ENCODE measurements at places on chromosomes 16 and 17.

DNA sequence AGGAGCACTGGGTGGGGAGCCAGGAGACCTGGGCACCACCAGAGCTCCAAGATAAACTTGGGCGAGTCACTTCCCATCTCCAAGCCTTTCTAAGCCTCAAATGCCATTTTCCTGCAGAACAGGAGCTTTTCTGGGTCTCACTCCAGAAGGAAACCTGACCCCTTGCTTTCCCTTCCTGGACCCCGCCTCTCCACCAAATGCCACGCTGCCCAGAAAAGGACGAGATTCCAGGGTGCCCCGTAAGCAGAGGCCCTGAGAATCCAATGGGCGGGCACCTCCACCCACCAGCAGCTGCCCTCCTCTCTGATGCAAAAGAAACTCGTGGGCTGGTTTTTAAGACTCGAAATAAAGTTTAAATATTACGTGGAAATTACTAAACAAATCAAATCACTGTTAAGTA, 31.3 kb downstream of the ZNF423 start:
- DNase-seq: no peak

DNA sequence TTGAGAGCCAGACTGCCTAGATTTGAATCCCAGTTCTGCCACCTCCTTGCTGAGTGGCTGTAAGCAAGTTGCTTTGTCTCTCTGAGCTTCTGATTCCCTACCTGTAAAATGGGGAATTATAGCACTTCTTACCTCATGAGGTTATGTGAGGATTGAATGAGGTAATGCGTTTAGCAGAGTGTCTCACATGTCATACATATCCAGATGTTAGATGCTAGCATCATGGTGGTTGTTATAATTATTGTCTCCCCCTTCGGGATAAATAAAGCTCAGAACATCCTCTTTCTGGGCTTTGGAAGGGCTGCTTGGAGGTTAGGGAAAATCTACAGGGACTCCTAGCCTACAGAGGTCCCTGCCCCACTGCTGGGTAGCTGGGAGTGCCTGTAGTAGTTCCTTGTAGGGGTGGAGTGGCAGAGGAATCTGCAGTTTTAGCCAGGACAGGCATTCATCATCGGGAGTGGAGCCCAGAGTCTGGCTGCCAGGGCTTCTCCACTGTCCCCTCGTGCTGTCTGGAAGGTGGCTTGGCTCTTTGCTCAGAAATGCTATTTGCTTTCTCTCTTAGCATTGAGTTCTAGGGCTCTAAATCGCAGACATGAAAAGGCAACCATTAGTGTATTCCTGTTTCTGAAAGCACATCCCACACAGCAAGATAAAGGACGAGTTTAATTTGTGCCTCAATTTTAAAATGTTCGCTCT, 137.9 kb upstream of the CACNG3 start:
- no peak for DNase-seq

- no peak for DNase-seq
Measured at GRCh38 chr16:10878328-10878643, 1.3 kb downstream of the CIITA start.

DNA sequence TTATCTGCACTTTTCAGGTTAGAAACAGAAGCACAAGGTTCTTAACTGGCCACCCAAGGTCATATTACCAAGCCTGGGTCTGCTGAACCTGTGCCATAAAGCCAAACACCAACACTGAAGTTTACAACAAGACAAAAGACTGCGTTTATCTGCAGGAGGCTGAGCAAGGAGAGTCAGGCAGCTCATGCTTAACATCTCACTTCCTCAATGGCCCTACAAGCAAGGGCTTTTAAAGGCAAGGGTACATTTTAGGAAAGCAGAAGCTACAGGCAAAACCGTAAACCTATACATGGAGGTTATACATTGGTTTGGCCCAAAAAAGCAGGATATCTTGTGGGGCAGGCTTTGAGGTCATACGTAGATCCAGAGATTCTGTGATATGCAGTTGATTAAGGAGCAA, 91.2 kb downstream of the GNAO1 start:
- no peak for DNase-seq

- DNase-seq: no peak
Measured at GRCh38 chr17:12983991-12984884, 33.6 kb downstream of the ELAC2 start.

DNA sequence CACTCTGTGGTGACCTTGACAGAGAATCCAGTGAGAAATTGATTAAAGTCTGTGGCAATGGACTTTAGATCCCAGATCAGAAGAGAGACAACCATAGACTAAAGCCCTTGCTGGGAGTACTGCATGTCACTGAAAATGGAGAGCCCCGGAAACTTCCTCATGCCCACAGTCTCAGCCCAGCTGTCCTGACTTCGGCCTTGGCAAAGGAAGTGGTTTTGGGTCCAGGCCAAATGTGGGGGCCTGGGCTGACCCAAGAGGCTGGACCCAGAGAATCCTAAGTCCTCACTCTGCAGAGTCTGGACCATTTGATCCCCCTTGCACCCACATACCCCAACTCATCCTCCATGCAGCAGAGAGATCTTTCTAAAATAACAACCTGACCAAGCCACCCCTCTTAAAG, 4.7 kb upstream of the BEAN1 start:
- DNase-seq: no peak

- DNase-seq: no peak
Measured at GRCh38 chr17:34173241-34173640, 81.8 kb upstream of the CCL2 start.

DNA sequence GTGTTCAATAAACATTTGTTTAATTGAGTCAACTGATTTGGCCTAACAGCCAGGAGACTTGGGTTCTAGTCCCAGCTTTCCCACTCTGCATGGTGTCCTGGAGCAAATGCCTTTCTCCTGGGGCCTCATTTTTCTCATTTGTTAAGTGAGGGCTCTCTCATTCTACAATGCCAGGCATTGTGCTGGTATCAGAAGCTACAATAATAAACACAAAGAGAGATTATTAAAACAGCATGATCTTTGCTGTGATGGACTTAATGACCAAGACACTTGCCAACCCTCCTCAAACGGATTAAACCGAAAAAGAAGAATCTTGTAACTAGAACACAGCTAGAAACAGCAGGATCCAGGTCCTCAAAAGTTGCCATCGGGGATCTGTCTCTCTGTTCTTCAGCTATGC, 4.8 kb upstream of the VAMP2 start:
- DNase-seq: no peak

GRCh38 chr17:9004132-9004960, 17.0 kb upstream of the NTN1 start:
- no peak for DNase-seq

- no peak for DNase-seq
Measured at GRCh38 chr17:79797492-79798298, 818 bp upstream of the CBX8 start.

- no peak for DNase-seq
Measured at GRCh38 chr16:57574646-57575467, 32.4 kb downstream of the ADGRG5 start.

- DNase-seq: no peak
Measured at GRCh38 chr17:81285894-81286293, 9.2 kb downstream of the SLC38A10 start.

DNA sequence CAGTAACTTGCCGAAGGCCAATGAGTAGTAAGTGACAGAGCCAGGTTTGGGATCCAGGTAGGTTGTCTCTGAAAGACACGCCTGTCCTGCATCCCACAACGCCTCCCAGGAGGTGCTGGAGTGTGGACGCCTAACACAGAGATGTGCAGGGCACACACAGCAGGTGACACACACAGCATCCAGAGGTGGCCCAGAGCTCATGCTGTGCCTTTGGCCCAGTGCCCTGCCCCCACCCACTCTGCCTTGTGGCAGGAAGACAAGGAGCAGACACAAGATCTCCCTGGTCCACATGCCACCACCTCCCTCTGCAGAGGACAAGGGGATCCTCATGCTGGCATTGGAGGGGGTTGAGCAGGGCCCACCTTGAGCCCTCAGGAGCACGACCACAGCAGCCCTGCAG, 14.7 kb upstream of the STH start:
- DNase-seq: no peak

DNA sequence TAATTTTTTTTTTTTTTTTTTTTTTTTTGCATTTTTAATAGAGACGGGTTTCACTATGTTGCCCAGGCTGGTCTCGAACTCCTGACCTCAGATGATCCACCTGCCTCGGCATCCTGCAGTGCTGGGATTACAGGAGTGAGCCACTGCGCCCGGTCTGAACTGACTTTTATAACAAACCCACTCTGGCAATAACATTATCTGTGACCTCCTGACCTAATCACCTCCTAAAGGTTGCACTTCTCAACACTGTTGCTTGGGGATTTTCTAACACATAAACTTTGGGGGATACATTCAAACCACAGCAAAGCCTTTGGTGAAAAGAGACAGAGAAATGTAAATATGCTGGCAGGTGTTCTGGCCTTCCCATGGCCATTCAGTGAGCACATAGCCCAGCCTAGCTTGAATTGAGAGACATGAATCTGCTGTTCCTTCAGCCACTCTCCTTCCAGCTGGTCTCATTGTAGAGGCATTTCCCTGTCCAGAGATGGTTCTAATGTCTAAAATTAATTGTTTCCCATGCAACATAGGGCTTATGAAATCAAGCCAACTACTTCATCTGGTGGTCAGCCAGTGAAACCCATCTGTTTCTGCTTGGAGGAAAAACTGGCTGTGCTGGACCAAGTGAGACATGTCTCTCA, 28.3 kb downstream of the LYRM1 start:
- no peak for DNase-seq

DNA sequence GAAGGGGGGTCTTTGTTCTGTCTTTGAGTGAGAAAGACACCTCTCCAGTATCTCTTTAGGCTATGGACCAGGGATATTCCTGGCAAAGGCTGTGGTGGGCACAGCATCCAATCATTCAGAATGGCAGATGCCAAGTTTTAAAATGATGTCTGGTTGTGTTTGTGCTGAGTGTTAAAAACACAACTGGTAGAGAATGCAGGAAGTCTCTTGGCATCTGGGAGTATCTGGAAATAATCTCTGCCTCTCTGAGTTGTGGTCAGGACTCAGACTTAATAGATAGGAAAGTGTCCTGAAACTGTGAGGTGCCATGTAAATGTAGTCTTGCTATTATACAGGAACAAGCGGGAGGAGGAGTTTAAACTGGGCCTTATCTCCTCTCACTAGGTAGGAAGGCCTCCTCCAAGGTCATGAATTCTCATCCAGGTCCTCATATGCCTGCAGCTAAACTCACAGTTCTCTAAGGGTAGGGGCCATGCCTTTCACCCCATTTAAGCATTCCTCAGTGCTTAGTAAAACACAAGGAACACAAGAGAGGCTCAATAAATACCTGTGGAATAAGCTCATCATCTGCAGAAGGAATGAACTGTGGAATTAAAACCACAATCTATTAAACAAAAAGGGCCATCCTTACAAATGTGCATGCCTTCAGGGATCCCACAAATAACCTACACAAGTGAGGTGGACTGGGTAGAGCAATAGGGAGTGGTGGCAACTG, 317.6 kb downstream of the CBLN1 start:
- DNase-seq: no peak

DNA sequence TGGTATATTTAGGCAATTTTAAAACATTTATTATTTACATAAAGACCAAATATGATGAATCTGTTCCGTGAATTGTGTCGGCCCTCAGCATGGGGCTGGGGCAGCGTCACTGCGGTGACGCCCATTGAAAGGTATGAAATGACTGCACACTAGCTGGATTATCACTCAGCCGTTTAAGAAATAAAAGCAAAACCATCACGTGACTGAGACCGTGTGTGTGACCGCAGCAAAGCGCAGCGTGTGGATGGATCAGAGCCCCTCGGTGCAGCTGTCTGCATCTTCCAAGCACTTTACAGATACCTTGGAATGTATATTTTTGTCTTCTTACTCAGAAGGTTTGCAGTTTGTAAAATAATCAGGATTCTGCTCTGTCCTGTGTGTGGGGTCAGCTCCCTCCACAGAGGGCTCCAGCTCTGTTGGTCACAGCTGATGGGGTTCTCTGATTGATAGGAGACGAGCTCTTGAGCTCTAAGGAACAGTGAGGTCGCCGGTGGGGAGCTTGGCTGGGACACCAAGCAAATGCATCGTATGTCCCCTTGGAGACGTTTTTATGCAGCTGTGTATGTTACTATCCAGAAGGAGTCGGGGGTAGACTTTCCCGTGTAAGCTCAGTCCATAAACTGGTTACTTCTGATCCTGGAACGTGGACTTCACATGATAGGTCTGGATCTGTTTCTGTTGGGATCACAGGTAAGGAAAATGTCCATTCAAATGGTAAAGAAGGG, 45.1 kb downstream of the WDR45B start:
- no peak for DNase-seq

GRCh38 chr16:9154567-9155410, 63.3 kb downstream of the HAPSTR1 start:
- DNase-seq: no peak

DNA sequence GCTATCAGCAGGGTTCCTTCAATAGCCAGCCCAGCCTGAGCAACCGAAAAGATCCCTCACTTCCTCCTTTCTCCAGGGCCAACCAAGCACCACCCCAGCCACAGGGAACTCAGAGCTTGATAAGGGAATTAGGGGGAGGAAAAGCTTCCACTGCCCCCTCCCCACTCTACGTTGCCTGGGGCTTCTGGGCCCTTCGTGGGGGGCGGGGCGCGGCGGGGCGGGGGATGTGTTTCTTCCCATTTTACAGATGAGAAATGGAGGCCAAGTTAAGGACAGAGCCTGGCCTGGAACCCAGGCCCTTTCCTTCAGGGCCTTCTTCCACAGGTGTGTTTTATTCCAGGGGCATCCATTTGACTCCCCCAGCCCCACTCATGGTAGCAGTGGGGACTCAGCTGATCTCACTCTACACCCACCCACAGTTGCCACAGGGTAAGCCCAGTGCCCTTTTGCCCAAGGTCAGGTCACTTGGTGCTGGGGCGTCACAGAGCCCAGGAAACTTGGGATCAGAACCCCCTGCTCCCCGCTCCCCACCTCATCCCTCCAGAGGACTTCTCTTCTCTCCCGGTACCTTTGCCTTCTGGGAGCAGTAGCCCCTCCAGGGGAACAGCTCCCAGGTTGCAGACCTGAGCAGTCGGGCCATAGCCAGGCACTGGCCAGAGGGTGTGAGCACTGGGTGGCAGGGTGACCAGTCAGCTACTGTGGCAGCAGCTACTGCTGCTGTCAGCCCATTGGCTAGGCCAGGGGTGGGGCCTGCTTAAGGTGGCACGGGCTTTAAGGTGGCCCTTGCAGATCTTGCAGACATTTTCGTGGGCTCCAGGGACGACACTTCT, at the start of gene LDHD:
Gene LDHD, minus strand, starts transcription at position 700 of the 830 bp plus-strand sequence. Its CDS starts 60 bp downstream, at position 640.
- no peak for DNase-seq

DNA sequence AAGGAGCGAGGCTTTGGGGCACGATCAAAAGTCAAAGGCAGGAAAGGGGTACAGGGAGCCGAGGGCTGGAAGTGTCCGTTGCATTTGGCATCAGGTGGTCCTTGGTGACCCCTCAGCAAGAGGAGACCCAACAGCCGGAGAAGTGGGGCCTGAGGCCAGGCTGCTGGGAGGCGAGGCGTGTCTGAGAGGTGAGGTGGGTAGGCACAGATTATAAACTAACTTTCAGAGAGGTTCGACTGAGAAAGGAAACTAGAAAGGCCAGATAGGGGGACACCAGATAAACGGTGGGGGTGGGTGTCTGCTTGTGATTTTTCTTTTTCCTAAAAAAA, 3.6 kb downstream of the PECAM1 start:
- DNase-seq: no peak
